ENCODE measurements at places on chromosomes 1 and 21.

GRCh38 chr21:24025101-24025500 is 1582.2 kb downstream of the MRPL39 start:
- no peak for DNase-seq

DNA sequence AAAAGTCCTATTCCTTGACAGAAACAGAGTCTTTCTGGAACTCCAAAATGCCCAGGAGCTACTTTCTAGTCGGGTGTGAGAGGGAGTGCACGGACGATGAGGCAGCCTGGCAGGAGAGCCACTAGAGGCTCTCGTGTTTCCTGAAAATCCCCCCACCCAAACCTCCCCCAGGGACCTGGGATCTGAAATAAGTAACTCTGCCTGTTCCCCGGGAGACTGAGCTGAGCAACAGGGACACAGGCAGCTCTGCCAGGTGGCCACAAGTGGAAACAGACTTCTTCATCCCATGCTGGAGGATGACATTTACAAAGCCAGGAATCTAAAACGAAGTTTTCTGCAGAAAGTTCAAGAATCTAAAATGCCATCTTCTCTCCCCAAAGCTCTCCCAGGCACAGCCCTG is 77.1 kb downstream of the ITPKB start:
- no peak for DNase-seq

DNA sequence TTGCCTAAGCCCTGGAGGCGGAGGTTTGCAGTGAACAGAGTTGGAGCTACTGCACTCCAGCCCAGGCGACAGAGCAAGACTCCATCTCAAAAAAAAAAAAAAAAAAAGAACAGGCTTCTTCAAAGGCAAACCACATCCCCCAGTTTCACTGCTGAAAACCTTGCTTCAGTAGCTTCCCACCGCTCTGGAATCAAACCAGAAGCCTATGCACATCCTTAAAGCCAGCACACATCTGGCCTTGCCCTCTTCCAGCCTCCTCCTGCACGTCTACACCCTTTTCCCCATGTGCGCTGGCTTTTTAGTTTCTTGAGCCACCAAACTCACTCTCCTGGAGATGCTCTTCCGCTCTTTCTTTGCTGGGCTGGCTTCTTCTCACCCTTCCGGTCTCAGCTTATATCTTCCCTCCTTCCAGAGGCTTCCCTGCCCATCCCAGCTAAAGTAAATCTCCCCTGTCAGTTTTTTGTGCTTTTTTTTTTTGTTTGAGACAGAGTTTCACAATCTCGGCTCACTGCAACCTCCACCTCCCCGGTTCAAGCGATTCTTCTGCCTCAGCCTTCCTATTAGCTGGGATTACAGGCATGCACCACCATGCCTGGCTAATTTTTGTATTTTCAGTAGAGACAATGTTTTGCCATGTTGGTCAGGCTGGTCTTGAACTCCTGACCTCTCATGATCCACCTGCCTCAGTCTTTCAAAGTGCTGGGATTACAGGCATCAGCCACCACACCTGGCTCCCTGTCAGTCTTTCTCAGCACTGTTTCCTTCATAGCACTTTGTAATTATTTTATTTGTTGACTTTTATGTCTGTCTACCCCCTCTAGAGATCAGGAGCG is 42.0 kb upstream of the ID3 start:
- no peak for DNase-seq

- DNase-seq: no peak
Observed at GRCh38 chr1:24020025-24020424, 39.9 kb upstream of the SRSF10 start.

GRCh38 chr1:186482661-186483255 is 21.8 kb upstream of the PDC start:
- DNase-seq: peak; percentile 55
